Muscle of leg (tissue), 16 donors: ENCODE measurements at places on chromosomes 5 and 9. TPM values are rescaled to one million over a fixed set of nuclear protein-coding genes. Genes with fewer than 3 reads are reported as not detected.

The ZNF883 gene
- polyA plus RNA-seq, result 2.9 TPM

The OR1J2 gene
- not detected for polyA plus RNA-seq

The FBXO4 gene
- polyA plus RNA-seq, result 14.1 TPM

The EQTN gene
- not detected for polyA plus RNA-seq

The WWC1 gene
- polyA plus RNA-seq, result 4.8 TPM

The SOX30 gene
- polyA plus RNA-seq, result 0.64 TPM

The ZNG1A gene
- 62.9 TPM for polyA plus RNA-seq

DNA sequence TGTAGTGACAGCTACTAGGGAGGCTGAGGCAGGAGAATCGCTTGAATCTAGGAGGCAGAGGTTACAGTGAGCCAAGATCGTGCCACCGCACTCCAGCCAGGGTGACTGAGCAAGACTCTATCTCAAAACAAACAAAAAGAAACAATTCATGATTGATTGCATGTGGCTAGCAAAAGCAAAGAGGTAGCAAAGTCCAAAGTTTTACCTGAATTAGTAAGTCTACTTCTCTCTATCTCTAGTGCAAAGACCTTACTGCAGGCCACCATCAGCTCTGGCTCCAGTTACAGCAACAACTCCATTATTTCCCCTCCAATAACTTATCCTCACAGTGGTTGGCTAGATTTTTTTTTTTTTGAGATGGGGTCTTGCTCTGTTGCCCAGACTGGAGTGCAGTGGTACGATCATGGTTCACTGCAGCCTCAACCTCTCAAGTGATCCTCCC lies 6.2 kb upstream of the SAR1B start:
- DNase-seq, result no peak

DNA sequence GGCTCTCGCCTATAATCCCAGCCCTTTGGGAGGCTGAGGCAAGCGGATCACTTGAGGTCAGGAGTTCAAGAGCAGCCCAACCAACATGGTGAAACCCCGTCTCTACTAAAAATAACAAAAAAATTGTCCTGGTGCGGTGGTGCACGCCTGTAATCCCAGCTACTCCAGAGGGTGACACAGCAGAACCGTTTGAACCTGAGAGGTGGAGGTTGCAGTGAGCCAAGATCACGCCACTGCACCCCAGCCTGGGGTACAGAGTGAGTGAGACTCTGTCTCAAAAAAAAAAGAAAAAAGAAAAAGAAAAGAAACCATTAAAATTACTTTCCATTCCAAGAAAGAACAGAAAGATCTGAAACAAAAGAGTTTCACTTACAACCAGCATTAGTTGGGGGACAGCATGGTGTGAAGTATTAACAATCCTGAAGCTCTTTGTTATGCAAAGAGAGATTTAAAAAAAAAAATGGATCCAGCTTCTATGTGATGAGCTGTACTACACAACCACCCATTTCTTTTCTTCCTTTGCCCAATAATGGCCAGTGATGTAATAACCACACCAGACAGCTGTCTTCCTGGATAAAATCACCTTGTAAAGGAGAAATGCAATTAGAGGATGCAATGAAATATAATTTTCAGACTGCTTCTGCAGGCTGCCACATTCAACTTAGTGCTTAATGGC lies 76.9 kb downstream of the MED27 start:
- DNase-seq, result no peak

GRCh38 chr9:33136721-33137670 lies 30.1 kb downstream of the B4GALT1 start:
- no peak for DNase-seq

GRCh38 chr9:70120834-70121510 lies 77.3 kb downstream of the MAMDC2 start:
- DNase-seq, result peak; percentile 14

- DNase-seq, result no peak
Measured at GRCh38 chr9:97441729-97442128, 29.8 kb downstream of the TDRD7 start.

GRCh38 chr5:945691-946551 lies 53.2 kb downstream of the TRIP13 start:
- DNase-seq, result no peak

- no peak for DNase-seq
Measured at GRCh38 chr5:158701007-158701391, 398.7 kb downstream of the EBF1 start.

DNA sequence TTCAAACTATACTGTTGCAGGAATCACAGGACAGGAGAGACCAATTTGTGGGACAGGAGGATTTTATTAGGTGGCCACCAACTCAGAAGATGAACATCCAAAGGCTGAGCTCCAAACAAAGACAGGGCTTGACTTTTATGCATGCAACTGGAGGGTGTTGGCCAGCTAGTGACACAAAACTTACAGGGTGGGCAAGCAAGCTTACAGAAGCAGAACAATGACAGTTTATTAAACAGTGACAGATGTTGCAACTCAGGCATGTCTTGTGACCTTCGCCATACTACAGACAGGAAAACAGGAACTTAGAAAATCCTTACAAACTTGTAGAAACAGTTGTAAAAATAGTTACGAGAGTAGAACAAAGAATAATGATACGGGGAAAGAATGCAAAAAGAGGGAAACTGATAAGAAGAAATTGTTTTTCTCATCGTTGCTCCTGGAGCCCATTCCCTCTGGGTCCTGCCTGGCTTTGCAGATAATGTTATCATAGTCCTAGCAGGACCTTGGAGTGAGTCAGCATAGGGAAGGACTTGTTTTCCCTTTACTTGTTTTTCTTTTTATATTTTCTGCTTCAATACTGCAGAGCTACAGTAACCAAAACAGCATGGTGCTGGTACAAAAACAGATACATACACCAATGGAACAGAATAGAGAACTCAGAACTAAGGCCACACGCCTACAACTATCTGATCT lies 2083.0 kb upstream of the ACO1 start:
- DNase-seq, result peak; percentile 38

GRCh38 chr5:52013523-52013922 lies 630.3 kb downstream of the ISL1 start:
- no peak for DNase-seq

DNA sequence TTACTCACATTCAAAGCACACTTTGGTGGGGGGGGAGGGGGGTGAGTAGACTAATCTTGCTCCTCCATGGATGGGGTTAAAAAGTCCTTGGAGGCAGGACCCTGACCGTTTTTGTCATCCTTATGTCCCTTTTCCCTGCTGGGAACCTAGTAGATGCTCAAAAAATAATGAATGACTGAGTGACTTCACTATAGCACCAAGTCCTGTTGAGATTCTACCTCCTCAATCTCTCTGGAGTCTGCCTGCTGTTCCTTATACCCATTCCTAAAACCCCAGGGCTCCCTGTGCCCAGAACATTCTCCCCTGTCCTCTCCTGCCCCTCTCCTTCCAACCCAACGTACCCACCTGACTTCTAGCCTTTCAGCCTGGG lies 2.3 kb upstream of the CSF2 start:
- DNase-seq, result no peak

DNA sequence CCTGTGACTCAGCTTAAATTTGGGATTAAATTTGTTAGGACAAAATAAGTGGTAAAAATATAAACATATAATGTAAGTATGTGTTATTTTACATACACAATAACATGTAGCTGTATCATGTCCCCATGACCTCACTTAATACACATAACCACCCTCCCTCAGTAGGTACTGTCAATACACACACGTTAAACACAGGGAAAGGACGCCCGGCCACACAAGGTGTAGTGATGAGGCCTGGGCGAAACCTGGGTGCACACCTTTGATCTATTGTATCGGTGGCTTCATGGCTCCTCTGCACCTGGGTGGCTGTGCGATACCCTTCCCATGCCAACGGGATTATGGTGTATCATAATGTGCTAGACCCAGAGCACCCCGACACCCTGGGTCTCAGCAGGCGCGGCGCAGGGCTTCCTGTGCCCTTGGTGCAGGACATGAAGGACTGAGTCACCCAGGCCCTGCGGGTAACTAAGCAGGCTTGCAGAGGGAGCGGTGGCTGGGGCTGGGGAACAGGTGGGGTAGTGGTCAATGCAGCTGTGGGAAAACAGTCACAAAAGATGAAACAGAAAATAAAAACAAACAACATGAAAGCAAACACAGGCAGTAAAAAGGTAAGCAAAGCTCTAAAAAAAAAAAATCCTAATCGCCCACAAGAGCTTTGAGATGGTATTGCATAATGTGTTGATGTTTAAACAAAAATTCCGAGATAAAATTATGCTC lies 127.5 kb upstream of the RETREG1 start:
- no peak for DNase-seq

DNA sequence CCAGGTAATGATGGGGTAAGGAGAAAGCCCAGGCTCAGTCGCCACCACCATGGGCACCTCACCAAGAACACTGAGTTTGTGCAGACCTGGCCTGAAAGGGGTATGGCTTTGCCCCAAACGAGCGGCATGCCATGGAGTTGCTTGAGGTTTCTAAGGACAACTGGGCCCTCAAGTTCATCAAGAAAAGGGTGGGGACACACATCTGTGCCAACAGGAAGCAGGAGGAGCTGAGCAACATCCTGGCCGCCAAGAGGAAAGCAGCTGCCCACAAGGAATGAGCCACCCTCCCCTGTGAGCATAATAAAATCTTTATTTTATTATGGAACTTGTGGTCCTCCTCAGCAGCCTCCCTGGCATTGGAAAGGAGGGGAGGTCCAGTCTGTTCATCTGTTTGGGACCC lies 23.8 kb downstream of the CD14 start:
- DNase-seq, result peak; percentile 64

DNA sequence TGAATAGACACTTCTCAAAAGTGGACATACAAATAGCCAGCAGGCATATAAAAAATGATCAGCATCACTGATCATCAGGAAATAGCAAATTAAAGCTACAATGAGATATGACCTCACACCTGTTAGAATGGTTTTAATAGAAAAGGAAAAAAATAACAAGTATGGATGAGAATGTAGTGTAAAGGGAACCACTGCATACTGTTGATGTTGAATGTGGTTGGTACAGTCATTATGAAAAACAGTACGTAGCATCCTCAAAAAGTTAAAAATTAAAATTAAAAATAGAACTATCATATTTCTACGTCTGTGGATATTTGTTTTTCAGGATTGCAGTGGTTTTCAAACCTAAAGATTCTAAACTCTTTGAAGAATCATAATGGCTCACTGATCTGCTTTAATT lies 215.1 kb upstream of the NREP start:
- DNase-seq, result no peak

DNA sequence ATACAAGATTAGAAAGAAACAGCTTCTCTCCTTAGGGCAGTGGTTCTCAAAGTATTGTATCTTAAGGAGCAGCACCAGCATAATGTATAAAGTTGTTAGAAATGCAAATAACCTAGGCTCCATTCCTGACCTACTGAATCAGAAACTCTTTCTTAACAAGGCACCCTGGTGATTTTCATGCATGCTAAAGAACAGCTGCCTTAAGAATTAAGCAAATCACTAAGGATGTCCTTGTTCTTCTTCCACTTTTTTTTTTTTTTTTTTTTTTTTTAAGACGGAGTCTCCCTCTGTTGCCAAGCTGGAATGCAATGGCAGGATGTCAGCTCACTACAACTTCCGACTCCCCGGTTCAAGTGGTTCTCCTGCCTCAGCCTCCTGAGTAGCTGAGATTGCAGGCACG lies 1095.2 kb upstream of the EDIL3 start:
- DNase-seq, result no peak

DNA sequence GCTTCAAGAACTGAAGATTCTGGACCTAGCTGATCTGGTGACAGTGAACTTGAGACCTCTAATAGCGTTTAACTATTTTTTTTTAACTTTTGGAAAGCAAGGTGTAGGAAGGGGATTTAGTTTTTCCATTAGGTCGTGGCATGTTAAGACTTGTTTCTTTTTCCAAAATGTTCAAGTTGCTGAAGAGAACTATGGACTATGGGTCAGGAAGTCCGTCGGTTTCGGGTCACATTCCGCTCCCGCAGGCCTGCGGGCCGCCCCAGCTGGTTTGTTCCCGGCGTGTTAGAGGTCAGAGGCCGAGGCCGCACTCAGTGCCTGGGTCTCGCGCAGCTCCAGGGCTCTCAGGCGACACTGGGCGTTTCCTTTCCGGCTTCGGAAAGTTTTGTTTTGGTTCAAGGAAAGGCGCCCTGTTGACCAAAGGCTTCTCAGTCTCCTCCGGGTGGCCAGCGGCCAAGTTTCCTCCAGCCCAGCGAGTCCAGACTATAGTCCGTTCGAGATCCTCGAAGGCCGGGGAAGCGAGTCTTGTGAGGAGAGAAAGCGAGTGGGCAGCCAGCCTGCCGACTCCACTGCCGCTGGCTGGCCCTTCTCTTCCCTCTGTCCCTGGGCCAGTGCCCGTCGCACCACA lies 586 bp upstream of the FCHO2 start:
- DNase-seq, result peak; percentile 92

DNA sequence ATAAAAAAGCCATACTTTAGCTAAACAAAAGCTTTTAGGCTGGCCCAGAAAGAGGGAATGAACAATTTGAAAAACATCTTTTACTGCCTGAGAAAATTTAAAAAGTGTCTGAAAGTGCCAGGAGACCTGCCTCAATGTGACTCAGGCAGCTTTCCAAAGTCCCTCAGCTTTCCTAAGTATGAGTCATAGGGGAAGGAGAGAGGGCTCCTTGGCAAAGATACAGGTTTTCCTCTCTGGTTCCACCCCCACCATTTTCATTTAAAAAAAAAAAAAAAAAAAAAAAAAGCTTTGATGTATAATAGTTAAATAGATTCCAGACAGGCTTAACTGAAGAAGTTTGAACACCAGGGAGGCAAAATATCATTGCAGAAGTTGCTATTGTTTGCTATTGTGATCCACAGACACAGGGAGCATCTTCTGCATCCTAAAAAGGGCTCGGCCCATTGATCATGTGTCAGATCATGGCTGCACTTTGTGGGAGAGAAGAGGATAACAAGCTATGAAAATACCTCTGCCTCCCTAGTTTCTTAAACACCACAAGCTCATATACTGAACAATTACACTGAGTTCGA lies 71.5 kb downstream of the MRPS27 start:
- peak; percentile 86 for DNase-seq
